ENCODE measurements at places on chromosomes 6 and 20. TPM values are rescaled to one million over a fixed set of nuclear protein-coding genes. Genes with fewer than 3 reads are reported as not detected.

DNA sequence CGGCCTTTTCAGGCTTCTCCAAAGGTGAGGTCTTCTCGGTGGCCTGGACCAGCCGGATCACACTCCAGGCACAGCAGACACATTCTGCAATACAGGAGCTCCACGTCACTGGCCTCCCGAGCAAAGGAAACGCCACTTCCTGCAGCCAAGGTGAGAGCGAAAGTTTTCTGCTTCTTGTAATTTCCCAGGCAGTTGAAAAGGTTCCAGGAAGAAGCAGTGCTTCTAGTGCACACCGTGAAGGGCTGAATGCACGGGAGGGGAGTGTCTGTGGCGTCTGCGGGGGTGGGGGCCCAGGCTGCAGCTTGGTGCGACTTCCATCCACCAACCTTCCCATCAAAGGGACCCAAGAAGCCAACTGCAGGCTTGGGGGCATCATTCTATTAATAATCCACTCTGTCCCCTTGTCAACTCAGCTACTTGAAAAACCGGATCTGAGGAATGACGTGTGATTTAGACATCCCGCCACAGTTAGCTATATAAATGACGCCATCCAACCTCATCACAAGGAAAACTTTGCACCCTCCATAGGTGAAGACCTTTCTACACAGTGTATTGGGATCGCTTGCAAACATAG is 61.1 kb downstream of the NFATC2 start:
- DNase-seq, result no peak

DNA sequence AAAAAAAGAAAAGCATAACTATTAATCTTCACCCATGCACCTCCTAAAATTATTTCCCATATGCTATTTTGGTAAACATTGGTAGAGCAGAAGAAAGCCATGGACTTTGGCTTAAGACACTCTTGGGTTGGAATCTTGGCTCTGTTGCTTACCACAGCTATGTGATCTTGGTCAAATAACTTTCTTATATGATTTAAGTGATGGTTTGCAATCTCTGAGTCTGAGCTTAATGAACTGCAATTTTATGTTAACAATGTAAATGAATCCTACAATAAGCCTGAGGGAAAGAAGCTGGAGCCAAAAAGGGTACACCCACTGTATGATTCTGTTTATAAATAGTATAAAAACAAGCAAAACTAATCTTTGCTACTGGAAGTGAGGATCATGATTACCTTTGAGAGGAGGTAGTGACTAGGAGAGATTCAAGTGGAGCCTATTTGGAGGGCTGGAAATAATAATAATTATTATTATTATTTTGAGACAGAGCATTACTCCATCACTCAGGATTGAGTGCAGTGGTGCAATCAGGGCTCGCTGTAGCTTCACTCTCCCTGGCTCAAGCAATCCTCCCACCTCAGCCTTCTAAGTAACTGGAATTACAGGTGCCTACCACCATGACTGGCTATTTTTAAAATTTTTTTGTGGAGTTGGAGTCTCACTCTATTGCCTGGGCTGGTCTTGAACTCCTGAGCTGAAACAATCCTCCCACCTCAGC is 34.5 kb downstream of the ABRACL start:
- DNase-seq, result no peak

DNA sequence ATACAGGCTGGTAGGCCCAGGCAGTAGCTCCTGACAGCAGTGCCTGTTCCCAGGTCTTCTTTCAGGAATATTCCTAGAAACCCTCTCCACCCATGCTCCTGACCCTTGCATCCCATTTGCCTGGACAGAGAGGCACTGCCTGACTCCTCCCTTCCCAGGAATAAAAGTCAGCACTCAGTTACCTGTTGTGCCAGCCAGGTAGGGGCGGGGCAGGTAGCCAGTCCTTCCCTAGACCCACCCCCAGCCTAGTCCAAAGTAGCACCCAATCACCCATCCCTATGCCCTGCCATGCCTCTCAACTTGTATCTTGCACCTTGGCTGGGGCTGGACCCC is 129.9 kb downstream of the MRPL14 start:
- no peak for DNase-seq

FAM83C gene
- not detected for total RNA-seq

DNA sequence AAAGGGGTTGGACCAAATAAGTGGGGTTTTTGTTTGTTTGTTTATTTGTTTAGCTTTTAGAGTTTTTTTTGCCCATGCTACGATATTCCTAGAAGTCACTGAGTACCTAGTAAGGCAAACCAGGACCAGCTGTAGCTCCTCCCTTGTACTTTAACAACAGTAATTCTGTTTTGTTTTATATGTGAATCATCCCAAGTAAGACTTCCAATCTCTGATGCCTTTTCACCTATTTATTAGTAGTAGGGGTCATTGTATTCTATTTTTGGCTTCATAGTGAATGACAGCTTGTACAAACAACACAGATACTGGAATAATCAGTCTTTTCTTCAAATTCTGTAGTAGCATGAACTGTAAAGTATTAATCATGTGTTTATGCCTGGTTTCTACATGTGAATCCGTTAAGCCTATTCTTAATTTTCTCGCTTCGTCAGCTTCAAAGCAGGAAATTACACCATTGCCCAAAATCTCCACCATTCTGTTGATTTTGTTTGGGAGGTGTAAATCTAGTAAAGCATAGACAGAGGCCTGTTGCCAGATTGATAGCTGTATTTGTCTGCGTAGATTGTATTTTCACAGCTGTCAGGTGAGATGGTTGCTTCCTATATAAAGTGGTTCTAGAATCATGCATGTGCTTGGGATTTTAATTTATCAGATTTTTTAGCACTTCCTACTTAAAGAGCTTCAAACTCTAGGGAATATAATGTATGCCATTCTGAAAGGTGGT is 151.5 kb upstream of the FLRT3 start:
- no peak for DNase-seq

DNA sequence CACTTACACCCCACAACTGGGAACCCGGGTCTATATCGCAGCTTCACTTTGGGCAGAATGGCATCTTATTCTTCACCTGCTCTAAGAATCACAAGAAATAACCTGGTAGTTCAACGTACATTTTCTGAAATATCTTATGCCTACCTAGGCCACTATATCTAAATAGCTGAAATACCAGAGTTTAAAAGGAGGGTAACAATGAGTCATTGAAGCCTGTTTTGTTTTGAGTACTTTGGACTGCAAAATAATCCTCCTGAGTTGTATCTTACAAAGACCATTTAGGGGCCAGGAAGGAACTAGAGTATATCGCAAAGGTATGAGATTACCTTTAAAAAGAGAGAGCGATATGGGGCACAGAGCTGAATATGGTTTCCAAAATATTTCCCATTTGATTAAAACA is 96.7 kb upstream of the NUP153 start:
- DNase-seq, result no peak

DNA sequence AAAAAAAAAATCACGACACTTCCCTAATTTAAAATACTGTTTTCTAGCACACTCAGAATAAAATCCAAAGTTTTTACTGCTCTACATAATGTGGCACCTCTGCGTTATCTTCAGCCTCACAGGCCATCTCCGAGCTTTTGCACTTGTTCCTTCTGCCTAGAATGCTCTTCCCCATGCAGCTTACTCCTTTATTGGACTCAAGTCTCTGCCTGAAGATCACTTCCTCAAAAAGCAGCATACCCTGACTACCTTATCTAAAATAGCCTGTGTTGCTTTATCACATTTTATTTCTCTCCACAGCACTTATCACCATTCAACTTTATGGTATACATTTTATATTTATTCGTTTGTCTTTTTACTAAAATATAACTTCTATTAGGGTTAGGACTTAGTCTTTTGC is 2.3 kb downstream of the ZNF322 start:
- no peak for DNase-seq

- no peak for DNase-seq
Observed at GRCh38 chr6:10890151-10890550, 3.3 kb downstream of the SYCP2L start.

PIM1 gene
- 13.0 TPM for total RNA-seq

- no peak for DNase-seq
Observed at GRCh38 chr20:14913896-14914620, 576.6 kb upstream of the FLRT3 start.

CNKSR3 gene
- total RNA-seq, result 29.2 TPM

- DNase-seq, result no peak
Observed at GRCh38 chr20:38499366-38499765, 26.7 kb downstream of the RALGAPB start.

- peak; percentile 56 for DNase-seq
Observed at GRCh38 chr6:40806256-40806864, 219.2 kb upstream of the LRFN2 start.

Measured in MG63 (cell line).